ENCODE measurements at places on chromosomes 7 and 10.

- DNase-seq = no peak
Measured at GRCh38 chr10:69836731-69837030, 35.0 kb downstream of the COL13A1 start.

DNA sequence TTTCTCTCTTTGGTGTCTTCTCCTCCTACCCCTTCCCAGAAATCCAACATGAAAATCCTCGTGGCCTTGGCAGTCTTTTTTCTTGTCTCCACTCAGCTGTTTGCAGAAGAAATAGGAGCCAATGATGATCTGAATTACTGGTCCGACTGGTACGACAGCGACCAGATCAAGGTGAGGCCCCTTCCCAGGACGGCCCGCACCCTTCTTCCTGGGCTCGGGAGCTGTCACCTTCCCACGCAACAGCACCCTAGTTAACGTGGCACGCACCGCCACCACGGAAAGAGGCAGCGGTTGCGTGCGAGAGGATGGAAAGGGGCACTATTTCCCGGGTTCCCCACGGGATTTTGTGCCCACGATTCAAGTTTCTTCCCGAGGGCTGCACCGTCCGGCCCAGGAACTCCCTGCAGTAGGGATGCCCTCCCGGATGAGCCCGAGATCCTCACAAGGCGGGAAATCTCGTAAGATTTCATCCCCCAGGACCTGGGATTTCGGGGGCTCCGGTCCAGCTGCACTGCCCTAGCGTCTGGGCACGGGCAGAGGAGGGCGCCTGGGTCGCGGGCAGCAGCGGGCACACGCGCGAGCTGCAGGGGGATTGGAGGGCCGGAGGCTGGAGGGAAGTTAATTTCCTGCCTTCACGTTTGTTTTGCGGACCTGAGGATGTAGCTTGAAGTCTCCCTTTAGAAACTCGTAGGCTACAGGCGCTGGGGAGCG, 834 bp downstream of the TAC1 start:
- DNase-seq = no peak

DNA sequence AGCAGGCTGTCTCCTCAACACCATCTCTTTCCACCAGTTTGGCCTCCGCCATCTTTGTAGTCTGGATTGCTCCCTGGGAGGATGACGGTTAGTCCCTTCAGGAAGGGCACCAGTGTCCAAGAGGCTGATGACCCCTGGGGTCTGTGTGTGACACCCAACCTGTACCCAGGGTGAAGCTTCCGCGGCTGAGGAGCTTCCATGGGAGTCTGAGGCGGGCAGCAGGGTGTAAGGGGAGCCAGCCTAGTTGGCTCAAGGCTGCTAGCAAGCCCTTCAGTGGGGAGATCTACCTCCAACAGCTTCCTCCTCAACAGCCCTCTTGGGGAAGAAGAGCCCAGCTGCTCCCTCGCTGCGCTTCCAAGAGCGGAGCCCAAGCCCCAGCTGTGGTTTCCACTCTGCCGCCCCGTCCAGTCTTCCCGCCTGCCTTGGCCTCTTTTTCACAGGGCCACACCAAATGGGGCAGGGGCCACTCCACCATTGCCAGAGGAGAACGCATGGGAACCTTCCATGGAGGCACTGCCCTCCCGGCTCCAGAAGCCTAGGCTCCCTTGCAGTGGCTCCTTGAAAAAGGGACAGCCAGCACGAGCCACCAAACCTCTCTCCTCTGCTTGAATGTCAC, 57.4 kb downstream of the TMEM209 start:
- DNase-seq = no peak

- DNase-seq = no peak
Measured at GRCh38 chr7:134946260-134946659, 40.0 kb upstream of the AGBL3 start.

GRCh38 chr7:21412410-21412851, 15.5 kb upstream of the SP4 start:
- DNase-seq = no peak

DNA sequence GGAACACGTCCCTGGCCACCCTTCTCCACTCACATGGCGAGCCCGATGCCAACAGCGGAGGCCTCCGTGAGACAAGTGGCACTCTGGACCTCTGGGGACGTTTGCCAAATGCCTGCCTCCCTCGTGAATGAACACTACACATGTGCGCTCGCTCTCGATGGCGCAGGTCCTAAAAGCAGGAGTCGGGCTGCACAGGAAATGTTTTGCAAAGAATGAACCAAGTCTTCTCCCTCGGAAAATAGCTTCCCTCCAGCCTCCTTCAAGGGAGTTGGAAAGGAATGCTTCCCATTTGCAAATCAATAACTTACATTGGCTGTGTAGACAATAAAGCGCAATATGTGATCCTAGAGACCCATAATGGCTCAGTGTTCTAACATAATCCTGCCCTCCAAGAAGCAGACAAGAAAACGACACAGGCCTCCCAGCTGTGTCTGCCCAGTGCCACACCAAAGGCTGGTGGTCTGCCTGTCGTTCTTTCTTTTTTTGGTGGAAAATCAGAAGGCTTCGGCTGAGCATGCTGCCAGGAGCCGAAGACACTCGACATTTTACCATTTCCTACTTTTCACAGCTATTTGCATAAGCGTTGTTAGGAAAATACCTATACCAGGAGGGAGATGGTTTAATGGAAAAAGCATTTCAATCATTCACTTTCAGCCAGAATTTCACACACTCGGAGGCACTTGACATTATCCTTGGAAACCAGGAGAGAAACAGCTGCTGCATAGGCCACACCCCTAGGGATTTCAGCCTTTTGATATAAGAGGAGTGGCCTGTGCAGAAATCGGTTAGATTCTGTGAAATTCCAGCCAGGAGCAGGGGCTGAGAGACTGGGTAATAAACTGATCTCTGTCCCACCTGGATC, 38.4 kb downstream of the ATXN7L1 start:
- DNase-seq = no peak

GRCh38 chr7:39464350-39465054, 101.7 kb upstream of the YAE1 start:
- DNase-seq = no peak
